Lung microvascular endothelial cell (primary cell): ENCODE measurements at places on chromosomes 3 and 15.
A peak's percentile ranks its signal among the peaks of the same experiment; 100 is the strongest.

GRCh38 chr3:127777921-127778656 lies 44.2 kb downstream of the MGLL start:
- no peak for DNase-seq

- DNase-seq, result no peak
Observed at GRCh38 chr15:77554306-77555080, 78.2 kb downstream of the LINGO1 start.

GRCh38 chr15:51558411-51558810 lies 64.2 kb downstream of the DMXL2 start:
- no peak for DNase-seq

GRCh38 chr3:145900056-145900829 lies 260.7 kb downstream of the PLOD2 start:
- no peak for DNase-seq

- DNase-seq, result no peak
Observed at GRCh38 chr15:61682891-61683735, 377.1 kb downstream of the VPS13C start.

- no peak for DNase-seq
Observed at GRCh38 chr15:40716165-40716564, 21.2 kb downstream of the RAD51 start.

- DNase-seq, result no peak
Observed at GRCh38 chr15:96166223-96167200, 164.0 kb upstream of the NR2F2 start.

GRCh38 chr3:111541911-111542483 lies at the start of gene CD96:
Gene CD96 (plus strand): TSS chr3:111542197. CDS start chr3:111542249, 52 bp downstream.
- DNase-seq, result no peak

DNA sequence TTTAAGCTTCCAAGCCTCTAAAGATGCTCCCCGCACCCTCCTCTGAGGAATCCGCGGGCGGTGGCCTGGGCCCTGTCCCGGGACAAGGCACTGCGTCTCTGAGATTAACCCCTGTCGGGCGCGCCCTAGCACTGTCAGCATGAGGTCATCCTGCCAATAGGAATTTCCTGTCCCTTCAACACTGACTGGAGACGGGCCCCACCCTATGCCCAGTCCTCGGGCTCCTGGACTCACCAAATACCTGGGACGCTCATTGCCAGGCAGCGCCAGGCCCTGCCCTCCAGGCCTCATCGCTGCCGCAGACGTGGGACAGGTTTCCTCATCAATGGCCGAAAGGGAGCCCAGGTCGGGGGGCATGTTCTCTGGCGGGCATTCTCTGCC lies 67.6 kb upstream of the SH3GL3 start:
- DNase-seq, result no peak

GRCh38 chr3:14278799-14279625 lies 100.4 kb downstream of the LSM3 start:
- no peak for DNase-seq

GRCh38 chr15:57784081-57784511 lies 77.6 kb downstream of the POLR2M start:
- peak; percentile 34 for DNase-seq

GRCh38 chr3:16319307-16319706 lies 54.3 kb downstream of the OXNAD1 start:
- peak; percentile 65 for DNase-seq

DNA sequence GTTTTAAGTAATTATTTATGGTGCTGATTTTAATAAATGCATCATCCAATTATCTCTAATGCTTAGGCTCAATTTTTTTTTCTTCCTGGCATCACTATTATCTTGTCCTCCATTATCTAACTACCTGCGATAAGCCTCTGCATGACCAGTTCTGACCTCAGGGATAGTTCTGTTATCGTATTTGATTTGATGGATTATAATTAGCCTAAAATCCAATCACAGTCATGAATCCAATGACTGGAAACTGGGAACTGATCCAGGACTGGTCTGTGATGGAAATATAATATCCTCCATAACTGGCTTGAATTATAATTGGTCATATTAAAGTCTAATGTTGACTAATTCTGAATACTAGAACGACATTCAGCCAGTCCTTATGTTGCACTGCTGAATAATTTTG lies 1.1 kb downstream of the MYH15 start:
- DNase-seq, result no peak

DNA sequence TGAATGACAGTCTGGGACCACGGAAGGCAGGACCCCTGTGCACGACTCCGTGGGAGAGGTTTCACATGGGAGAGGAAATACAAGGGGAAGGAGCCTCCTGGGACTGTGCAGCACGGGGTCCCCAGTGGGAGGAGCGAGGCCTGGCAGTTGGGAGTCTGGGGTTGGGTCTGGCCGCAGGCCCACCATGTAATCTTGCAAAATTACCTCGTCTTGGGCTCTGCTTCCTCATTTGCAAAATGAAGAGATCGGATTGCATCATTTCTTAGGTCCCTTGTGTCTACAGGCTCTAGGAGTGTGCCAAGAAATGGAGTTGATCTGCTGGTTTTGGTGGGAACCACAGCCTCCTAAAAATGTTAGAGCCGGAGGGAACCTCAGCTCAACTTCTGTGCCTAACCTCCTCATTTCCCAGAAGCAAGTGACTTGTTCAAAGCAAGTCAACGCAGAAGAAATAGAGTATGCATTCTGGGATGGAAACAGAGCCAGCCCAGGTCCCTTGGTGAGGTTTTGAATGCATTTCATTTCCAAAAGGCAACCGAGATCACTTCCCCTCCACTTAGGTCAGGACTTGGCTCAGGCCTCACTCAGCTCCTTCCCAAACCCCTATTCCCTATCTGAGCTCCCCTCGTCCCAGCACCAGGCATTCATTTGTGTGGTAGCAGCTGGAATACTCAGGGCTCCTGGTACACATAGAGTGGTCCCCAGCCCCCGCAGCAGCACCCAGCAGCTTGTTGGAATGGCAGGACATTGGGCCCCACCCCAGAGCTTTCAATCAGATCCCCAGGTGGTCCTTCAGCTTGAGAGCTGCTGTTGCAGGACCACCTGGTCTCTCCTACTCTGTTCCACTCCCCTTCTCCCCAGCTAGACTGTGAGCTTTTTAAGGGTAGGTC lies 267.7 kb downstream of the XXYLT1 start:
- DNase-seq, result no peak

- DNase-seq, result no peak
Observed at GRCh38 chr3:175477651-175478224, 618.6 kb downstream of the NAALADL2 start.

DNA sequence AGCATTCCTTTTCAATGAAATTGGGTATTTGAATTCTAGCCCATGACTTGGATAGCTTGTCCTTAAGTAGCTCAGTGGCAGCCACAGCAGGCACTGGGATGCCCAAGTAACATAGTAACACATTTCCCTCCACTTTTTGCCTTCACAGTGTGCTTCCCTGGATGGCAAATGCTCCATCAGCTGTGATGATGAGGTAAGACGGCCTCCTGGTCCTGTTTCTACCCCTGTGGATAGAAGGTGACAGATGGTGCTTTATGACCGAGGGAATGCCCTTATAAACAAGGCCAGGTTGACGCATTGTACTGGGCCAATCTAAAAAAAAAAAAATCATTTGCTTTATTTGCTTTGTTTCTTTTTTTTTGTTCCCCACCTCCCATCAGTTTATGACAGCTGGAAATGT lies 41.8 kb upstream of the LRTM1 start:
- no peak for DNase-seq

GRCh38 chr3:188007897-188008296 lies 146.1 kb upstream of the LPP start:
- no peak for DNase-seq

GRCh38 chr3:70811880-70812279 lies 499.4 kb upstream of the MDFIC2 start:
- DNase-seq, result peak; percentile 63

DNA sequence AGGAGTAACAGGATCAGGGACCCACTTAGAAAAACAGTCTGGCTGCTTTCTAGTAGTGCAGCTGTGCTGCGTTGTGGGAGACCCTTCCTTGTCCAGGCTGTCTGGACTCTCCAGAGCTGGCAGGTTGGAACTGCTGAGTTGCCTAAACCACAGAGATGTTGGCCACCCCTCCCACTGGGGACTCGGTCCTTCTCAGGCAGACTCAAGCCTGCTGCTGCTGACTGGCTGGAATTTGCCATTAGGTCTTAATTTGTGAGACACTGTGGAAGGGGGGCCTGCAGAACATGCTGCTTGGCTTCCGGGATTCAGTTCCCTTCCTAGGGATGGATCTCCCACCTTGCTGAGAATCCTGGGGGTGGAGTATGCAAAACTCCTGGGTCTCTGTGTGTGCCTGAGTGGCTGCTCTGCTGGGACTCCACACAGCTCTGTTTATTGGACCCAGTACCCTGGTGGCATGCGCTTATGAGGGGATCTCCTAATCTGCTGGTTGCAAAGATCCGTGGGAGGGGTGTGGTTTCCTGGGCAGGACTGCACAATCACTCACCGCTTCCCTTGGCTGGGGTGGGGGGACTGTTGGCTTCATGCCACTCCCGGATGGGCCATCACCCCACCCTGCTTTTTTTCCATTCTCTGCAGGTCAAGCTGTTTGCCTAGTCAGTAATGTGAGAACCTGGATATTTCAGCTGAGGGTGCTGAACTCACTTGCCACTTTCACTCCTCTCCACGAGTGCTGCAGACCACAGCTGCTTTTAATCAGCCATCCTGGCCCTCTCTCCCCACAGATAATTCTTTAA lies 150.5 kb downstream of the CFAP20DC start:
- peak; percentile 62 for DNase-seq

- DNase-seq, result no peak
Observed at GRCh38 chr3:13484851-13485590, 4.9 kb downstream of the HDAC11 start.

GRCh38 chr3:47113669-47114365 lies 50.1 kb downstream of the SETD2 start:
- no peak for DNase-seq

DNA sequence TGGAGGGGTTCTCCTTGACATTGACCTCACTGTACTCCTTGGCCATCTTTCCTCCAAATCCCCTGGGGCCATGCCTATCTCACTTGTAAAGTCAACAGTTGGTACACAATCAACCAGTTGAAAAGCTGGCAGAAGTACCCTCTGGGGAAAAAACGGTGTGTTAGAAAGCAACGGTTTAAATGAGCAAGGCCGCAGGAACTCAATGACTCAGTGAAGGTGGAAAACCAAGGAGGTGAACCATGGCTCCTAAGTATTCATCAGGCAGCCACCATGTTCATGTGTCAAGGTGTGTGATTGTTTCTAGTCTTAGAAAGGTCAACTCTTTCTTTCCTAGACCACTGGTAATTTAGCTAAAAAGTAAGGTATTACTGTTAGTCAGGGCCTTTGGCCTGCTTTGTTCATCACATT lies 130.9 kb upstream of the SATB1 start:
- DNase-seq, result no peak

- no peak for DNase-seq
Observed at GRCh38 chr15:41042851-41043250, 73.2 kb downstream of the INO80 start.

DNA sequence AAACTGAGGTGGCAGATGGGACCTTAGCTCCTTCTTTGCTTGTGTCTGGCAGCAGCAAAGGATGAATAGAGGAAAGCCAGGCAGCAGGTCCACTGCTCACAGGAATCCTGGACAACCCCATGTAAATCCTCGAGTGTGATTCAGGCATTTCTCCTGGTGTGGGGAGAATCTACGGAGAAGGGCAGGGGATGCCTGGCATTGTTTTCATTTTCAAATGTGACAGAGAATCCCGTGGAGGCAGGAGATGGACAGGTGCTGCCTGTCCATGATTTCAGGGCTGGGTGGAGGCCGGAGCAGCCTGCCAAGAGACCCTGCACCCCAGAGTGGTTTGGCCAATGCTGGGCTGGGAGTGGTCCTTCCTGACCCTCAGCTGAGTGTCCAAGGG lies 1.7 kb downstream of the HRH1 start:
- DNase-seq, result no peak

- no peak for DNase-seq
Observed at GRCh38 chr3:173663696-173664111, 266.2 kb downstream of the NLGN1 start.
